Effector CD8-positive, alpha-beta T cell (primary cell): ENCODE measurements at places on chromosomes 4 and X.

GRCh38 chr4:47373709-47374108, 89.8 kb downstream of the COMMD8 start:
- no peak for DNase-seq

GRCh38 chr4:126136922-126137781, 822.4 kb downstream of the FAT4 start:
- DNase-seq = no peak

DNA sequence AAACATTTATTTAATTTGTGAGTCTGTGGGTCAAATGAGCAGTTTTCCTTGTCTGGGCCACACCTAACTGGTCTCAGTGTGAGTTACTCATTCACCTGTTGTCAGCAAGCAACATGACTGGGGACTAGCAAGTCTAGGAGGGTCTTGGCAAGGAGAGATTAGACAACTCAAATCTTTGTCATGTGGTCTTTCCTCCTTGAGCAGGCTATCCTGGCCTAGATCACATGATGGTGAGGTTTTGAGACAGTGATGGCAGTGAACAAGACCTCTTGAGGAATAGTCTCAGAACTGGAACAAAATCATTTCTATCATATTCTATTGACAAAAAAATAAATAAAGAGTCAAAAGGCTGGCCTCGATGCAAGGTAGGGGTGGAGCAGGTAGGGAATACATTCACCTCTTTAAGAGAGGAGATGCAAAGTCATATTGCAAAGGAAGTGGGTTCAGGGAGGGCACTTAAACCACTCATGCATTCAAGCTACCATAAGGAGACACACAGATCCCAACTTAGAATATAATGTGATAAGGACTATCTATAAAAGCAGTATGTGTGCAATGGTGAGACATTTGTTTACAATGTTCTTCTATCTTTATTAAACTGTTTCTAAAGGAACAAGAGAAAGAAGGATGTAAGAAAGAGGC, 135.7 kb downstream of the ZNF330 start:
- DNase-seq = no peak

- no peak for DNase-seq
Measured at GRCh38 chr4:102423375-102423774, 77.8 kb upstream of the NFKB1 start.

GRCh38 chr4:155582971-155583437, 83.6 kb upstream of the GUCY1A1 start:
- no peak for DNase-seq

- DNase-seq = no peak
Measured at GRCh38 chr4:83124111-83124780, 9.7 kb upstream of the PLAC8 start.

DNA sequence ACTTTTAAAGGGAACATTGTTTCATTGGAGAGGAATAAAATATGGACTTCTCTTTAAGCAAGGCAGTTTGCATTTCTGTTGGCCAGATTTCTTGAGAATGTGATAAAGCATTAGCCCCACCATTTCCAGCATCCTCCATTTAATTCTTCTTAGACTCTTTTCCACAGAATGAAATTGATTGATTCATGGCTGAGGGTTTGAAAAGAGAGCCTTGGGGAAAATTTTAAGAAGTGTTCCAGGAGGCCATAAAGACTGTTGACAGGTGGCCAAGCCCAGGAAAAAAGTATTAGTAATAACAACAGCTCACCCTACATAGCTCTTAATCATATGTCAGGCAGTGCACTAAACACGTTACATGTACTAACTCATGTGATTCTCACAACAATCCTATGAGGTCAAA, 53.4 kb downstream of the SHROOM3 start:
- no peak for DNase-seq

- DNase-seq = no peak
Measured at GRCh38 chr4:165654556-165654955, 218.5 kb upstream of the TLL1 start.

DNA sequence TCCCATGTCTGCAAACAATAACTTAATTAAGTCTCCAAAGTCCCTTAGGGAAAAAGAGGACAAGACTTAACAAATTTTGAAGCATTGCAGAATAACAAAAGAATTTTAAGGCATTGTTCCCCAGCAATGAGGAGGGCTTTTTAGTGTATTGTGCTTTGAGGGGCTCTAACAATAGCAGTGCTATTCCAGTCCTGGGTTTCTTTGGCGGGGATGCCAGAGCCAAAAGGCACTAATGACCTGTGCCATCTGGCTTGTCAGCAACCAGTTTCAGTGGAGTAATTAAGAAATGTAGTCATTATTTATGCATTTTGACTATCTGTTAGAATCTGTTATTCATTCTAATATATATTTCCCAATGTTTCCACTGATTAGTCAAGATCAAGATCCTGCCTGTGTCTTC, 575.4 kb downstream of the SPRY1 start:
- DNase-seq = no peak

GRCh38 chr4:109746728-109747127, 16.9 kb upstream of the PLA2G12A start:
- no peak for DNase-seq

- no peak for DNase-seq
Measured at GRCh38 chr4:145490361-145490760, 8.7 kb downstream of the SMAD1 start.

- DNase-seq = no peak
Measured at GRCh38 chr4:81389720-81390119, 82.0 kb downstream of the RASGEF1B start.

GRCh38 chr4:173231916-173232315, 63.3 kb downstream of the GALNT7 start:
- no peak for DNase-seq

- no peak for DNase-seq
Measured at GRCh38 chr4:33357121-33357520, 2637.0 kb downstream of the PCDH7 start.

GRCh38 chr4:170741856-170742255, 652.1 kb upstream of the AADAT start:
- DNase-seq = no peak

- DNase-seq = no peak
Measured at GRCh38 chr4:9835430-9835829, 54.0 kb downstream of the DRD5 start.
